ENCODE measurements at places on chromosomes 7 and 10.

DNA sequence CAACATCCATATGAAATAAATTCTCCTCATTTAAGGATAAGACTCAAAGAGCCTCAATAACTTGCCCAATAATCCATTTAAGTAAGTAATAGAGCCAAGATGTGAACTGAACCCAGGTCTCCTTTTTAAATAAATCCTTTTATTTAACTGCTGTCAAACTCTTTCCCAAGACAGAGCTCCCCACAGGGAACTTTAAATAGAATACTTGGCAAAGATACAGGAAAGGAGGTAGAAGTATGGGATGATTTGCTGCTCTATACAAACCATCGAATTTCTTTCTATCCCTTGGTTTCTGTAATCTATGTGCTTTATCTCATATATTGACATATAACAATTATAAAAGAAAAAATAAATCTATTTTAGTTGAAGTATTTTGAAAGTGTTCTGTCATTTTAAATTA is 295.9 kb downstream of the CSTF2T start:
- no peak for DNase-seq
- no peaks in the 10 kb centered on the region for H3K36me3 ChIP-seq
- no peaks in the 10 kb centered on the region for H3K27me3 ChIP-seq
- peaks cover 26% of the 10 kb centered on the region for H3K4me1 ChIP-seq
- H3K4me3 ChIP-seq = no peak overlapping the region

DNA sequence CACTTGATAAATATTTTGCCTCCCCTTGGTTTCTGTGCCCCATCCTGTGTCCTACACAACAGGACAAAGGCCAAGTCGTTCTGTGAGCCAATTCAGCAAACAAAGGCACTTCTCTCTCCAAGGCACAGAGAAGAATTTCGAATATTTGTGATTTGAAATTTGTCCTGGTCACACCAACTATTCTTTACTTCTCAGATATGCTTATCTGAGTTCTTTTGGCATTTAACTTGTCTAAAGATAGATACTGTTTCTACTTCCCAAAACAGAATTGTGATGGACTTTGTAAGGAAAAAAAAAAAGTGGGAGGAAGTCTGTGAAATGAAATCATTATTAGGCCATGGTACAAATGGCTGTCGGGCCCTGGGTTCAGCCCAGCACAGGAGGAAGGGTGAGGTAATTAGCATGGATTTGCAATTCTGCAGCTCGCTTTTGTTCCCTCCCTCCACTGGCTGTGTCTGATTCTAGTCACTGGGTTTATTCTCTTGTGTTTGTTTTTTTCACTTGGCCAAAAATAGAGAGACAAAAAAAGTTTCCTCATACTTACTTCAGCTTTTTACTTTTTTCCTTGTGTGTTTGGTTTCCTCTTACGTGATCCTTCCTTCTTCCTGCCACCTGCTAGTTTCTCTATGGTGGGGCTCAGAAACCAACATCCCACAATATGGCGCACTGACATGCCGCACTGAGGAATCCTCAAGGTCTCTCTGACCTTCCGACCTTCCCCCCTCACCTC is 108.2 kb upstream of the MKLN1 start:
- no peak overlapping the region for H3K4me3 ChIP-seq
- no peak overlapping the region for H3K27ac ChIP-seq
- H3K27me3 ChIP-seq = no peaks in the 10 kb centered on the region
- DNase-seq = peak; percentile 41
- H3K36me3 ChIP-seq = no peaks in the 10 kb centered on the region
- H3K4me1 ChIP-seq = peaks cover 6% of the 10 kb centered on the region

DNA sequence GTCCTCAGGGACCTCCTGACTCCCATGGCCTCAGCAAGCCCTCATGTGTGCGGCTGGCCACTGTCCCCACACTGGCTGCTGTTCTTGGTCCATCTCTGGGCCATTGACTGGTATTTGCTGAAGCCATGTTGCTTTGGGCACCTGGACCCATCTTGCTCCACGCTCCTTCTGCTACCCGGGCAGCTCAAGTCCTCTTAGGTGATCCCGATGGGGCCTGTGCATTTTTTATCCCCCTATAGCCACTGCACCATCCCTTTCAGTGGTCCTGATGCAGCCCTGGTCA is 16.7 kb downstream of the RAMP3 start:
- DNase-seq = no peak
- no peak overlapping the region for H3K4me3 ChIP-seq
- no peak overlapping the region for H3K27ac ChIP-seq
- H3K4me1 ChIP-seq = no peaks in the 10 kb centered on the region
- no peaks in the 10 kb centered on the region for H3K36me3 ChIP-seq

- no peak overlapping the region for H3K4me3 ChIP-seq
- H3K27me3 ChIP-seq = no peaks in the 10 kb centered on the region
- H3K36me3 ChIP-seq = no peaks in the 10 kb centered on the region
- H3K4me1 ChIP-seq = no peaks in the 10 kb centered on the region
- no peak overlapping the region for H3K27ac ChIP-seq
Measured at GRCh38 chr10:53403688-53404087, 631.1 kb upstream of the MBL2 start.

- H3K4me1 ChIP-seq = no peaks in the 10 kb centered on the region
- no peaks in the 10 kb centered on the region for H3K27me3 ChIP-seq
- no peak for DNase-seq
- H3K27ac ChIP-seq = no peak overlapping the region
- no peaks in the 10 kb centered on the region for H3K36me3 ChIP-seq
Measured at GRCh38 chr7:13822678-13823077, 166.8 kb downstream of the ETV1 start.

- no peak overlapping the region for H3K27ac ChIP-seq
- no peaks in the 10 kb centered on the region for H3K4me1 ChIP-seq
- H3K4me3 ChIP-seq = no peak overlapping the region
- DNase-seq = no peak
Measured at GRCh38 chr7:31782411-31782991, 95.5 kb downstream of the PPP1R17 start.
